Mucosa of descending colon (tissue), 3 donors: ENCODE measurements at places on chromosomes 3 and 15. TPM values are rescaled to one million over a fixed set of nuclear protein-coding genes. Genes with fewer than 3 reads are reported as not detected.

DNA sequence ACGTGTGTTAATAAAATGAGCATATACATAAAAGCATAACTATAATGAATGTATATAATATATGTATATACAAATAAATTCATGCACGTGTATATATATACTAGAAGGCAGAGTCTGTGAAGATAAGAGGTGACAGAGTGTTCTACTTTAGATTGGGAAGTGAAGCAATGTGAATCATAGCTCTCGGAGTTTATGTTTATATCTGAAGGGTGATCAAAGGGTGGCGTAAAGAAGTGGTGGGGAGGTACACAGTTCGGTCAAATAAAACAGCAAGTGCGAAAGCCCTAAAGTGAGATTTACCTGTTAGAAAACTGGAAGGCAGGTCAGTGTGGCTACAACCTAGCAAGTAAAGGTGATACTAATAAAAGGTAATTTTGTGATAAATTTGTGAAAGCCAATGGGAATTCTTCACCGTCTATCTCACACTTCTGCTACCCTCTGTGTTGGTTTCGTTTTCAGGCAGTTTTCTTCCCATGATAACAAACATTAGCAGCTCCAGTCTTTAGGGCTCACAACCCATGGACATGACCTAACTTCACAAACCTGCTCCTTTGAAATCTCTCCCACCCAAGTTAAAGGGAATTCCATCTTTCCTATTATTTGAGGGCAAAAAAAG lies 46.7 kb upstream of the BCHE start:
- no peak for DNase-seq

DNA sequence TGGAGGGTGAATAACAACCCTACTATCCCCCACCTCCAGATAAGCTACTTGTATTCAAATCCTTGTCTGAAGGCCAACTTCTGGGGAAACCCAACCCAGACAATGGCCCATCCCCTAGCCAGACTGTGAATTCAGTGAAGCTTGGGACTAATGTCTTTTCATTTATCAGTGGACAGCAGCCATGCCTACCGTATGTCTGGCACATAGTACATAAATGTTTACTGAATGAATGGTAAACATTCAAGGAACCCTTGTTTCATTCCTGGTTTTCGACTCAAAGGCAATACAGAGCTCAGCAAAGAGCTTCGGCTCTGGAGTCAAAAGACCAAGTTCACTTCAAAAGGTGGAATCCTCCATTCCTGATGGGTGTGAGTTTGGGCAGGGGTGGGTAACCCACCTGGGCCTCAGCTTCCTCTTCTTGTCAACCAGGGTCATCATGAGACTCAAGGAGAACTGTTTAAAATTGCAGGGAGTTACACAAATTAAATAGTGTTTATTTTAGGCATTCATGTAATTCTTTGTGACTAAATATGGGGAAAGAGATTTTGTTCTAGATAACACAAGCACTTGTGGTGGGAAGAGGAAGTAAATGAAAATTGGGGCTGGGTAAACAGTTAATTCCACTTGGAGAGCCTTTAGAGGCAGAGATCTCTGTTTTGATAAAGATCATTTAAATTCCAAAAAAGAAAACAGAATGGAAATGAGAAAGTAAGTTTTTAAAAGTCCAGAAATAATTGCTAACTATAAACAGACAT lies 303.7 kb upstream of the WNT5A start:
- DNase-seq = no peak

DNA sequence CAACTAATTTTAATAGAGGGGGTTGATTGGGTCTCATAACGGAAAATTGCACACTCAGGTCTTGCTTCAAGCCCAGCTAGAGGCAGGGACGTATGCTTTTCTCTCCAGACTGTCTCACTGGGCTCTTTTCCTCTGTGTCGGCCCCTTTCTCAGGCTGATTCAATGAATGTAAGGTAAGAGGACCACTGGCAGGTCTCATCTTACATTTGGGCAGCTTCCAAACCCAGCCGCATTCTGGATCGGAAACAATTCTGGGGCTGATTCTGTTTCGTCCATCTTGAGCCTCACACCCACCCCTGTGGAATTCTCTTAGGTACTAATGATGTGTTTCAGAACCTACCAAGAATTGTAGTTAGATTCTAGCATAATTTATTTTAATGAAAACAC lies 40.7 kb downstream of the TMEM212 start:
- no peak for DNase-seq

GRCh38 chr3:122969585-122970469 lies 57.7 kb downstream of the SEMA5B start:
- no peak for DNase-seq

DNA sequence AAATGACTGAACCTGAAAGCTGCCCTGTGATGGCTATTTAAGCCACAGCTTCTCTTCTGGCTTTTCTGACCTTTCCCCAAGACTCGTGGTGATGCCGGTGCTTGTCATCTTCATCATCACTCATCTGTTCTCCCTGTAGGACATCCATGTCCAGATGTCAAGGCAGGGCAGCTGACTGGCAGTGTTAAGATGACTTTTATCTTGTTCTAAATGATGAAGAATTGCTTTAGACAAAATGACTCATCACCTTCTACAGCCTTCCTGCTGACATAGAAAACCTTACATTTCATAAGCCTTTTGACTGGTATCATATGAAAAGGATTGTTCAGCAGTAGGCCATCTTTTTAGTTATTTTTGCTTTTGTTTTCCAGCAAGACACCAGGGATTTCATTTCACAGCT lies 67.0 kb upstream of the GPR149 start:
- no peak for DNase-seq

DNA sequence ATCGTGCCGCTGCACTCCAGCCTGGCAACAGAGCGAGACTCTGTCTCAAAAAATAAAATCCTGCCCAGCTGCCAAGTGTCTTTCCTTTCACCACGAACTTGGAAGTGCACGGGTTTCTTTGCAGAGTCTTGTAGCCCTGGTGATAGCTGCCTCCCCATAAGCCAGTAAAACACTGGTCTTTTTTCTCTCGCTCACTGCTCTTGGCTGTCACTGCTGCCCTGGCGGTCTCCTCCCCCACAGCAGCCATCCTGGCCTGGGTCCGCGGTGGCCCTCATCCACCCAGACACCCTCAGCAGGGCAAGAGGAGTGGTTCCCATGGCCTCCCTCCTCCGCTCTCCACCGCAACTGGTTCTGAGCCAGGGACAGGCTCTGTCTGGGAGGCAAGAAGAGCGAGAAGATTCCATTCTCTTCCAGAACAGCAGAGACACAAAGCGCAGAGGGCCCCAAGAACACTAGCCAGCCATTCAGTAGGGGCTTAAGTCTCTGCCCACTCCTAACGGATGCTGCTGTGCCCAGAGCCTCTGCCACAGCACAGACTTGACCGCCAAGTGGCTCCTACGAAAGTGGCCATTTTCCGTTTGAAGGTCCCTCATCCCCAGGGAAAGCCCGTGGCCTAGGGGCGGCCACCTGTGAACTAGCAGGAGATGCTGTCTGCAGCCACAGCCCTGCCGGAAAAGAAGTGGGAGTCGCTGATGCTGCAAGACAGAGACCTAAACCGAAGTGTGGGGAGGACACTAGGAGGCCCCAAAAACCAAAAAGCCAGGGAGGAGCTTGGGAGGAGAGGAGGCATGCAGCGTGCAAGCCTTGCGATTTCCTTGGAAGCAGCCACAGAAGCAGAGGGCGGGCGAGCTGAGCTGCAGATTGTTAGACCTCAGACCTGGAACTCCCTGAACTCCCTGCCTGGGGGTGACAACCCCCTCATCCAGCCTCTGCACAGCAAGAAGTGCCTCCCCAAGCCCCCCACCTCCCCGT lies 44.1 kb downstream of the KLHL25 start:
- peak; percentile 71 for DNase-seq

- DNase-seq = no peak
Measured at GRCh38 chr3:145971186-145971585, 189.8 kb downstream of the PLOD2 start.

DNA sequence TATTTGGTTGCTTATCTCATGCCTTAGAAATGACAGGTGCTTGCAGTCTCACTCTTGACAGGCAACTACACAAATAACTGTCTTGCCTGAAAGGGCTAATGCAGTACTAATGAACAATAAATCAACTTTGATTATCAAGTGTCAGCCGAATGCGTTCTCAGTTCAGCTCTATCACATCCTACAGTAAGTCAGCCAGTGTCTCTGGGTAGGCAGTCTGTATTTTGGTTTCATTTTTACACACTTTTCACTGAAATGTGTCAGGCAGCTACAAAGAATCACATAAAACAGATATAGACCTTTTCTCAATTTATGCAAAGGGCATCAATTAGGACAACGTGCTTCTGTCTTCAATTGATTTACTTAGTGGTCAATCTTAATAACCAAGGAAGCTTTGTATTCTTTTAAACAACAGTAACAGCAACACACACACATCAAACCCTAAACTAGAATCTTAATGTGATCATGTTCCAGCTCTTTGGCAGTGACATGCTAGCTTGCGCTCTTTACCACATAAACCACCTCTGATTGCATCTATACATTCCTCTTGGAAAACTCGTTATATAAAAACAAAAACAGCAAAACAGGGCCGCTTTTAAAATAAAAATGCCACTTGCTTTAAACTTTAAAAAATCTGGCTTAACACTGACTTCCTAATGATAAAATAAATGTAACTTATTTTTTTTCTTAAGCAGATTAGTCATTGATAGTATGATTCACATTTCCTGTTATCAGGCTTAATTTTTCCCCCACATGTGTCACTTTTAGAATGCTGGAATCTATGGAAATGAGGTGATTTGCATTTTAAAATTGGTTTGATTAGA lies 520.4 kb downstream of the FOXP1 start:
- peak; percentile 33 for DNase-seq

- no peak for DNase-seq
Measured at GRCh38 chr15:64975390-64975789, 14.3 kb downstream of the SPG21 start.

- DNase-seq = peak; percentile 91
Measured at GRCh38 chr3:42012935-42013690, 51.2 kb upstream of the ULK4 start.

DNA sequence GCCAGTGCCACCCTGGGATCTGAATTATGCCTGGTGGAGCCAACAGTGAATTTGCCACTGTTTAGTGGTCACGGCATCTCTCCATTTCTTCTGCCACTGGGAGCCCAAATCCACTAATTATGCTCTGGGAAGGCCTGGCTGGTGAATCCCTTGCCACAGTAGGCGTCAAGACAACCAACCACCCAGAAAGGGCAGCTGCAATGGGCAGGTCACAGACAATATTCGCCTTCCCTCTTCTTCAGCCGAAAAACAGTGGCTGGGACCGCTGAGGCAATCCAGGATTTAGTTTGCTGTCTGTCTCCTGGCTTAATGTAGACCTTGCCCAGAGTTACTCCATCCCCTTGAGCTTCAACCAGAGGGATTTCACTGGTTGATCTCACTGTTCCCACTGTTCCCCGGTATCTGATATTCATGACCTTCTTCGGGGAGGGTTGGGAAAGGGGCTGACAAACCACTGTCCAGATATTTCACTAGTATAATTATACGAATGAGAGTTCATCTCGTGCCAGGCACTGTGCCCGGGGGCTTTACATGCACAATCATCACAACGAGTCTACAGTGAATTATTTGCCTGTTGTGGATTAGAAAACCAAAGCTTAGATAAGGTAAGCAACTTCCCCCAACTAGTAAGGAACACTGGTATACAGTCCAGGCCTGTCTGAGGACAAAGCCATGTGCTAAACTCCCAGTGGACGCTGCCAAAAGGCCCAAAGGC lies 49.9 kb upstream of the RAB6B start:
- DNase-seq = no peak

GRCh38 chr3:131917006-131917405 lies 117.8 kb downstream of the CPNE4 start:
- DNase-seq = no peak

DNA sequence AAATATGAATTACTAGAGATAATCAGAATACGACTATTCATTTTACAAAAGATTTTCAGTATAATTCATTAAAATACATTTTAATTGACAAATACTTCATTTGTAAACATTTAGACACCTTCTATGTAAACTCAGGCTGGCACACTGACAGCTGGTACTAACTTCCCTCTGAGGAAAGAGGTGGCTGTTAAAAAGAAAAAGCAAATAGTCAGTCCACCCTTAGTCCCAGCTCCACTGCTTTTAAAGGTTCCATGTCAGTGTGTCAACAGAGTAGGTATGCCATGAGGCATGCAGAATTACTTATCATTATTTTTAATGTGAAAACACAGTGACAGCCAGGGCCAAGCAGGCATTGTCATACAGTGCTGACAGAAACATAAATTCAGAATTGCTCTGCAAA lies 16.1 kb downstream of the TM6SF1 start:
- no peak for DNase-seq

DNA sequence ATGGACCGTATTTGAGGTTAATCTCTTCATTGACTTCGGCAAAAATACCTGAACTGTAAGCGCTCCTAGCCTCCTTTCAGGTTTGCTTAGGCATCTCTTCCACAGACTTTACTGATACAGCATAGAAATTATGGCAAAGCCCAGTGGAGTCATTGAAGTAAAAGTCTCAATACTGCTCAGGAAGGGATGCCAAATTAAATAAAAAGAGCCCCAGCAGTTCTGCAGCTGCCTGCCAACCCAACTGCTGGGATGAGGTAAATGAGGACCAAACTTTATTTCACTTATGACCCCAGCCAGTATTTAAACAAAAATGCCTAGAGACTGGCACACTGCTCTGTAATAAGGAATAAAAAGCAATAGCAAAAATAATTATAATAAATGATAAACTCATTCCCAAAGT lies 65.4 kb downstream of the IQCH start:
- no peak for DNase-seq

PSMD6 gene
- 39.1 TPM for total RNA-seq

CCDC54 gene
- not detected for total RNA-seq

RETNLB gene
- 51.3 TPM for total RNA-seq

DZIP1L gene
- 1.8 TPM for total RNA-seq

SLC22A14 gene
- not detected for total RNA-seq
